WERI-Rb-1 (cell line): ENCODE measurements at places on chromosomes 6 and 20.

GRCh38 chr20:24533449-24533848 is 64.0 kb downstream of the SYNDIG1 start:
- no peak for DNase-seq

DNA sequence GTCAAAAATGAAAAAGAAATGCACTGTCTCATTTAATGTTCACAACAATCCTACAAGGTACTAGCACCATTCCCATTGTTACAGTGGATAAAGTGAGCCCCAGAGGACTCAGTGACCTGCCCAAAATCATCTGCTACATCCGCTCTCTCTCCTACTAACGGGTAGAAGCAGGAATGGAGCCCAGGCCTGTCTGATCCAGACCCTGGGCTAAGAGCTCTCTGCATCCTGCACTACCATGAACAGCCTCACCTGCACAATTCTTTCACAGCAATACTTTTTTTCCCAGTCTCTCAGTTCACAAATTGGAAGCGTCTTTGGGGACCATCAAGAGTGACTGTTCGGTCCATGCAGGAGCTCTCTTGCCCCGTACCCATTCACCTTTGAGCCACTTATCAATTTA is 31.2 kb downstream of the ATP9A start:
- no peak for DNase-seq

GRCh38 chr20:37329481-37330165 is 16.3 kb upstream of the SRC start:
- no peak for DNase-seq

DNA sequence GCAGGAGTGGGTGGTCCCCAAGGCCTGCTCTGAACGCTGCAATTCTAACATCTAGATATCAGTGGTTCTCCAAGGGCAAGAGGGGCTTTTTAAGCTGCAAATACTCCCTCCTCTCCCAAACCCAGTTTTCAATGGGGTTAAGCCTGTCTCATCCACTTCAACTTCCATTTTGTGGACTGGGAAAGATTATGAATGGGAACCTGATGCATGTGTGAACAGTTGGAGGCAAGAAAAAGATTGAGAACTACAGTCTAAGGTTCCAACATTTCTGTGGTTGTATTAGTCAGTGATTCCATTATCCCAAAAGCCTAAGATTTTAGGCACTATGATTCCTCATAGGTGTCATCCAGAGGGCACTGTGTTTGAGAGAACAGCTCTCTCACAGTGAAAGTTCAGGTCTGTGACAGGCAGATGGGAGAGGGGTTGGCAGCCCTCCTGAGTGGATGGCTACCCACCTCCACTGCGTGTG is 53.7 kb downstream of the HNF4A start:
- no peak for DNase-seq

GRCh38 chr6:11346516-11346915 is 114.0 kb upstream of the NEDD9 start:
- no peak for DNase-seq

DNA sequence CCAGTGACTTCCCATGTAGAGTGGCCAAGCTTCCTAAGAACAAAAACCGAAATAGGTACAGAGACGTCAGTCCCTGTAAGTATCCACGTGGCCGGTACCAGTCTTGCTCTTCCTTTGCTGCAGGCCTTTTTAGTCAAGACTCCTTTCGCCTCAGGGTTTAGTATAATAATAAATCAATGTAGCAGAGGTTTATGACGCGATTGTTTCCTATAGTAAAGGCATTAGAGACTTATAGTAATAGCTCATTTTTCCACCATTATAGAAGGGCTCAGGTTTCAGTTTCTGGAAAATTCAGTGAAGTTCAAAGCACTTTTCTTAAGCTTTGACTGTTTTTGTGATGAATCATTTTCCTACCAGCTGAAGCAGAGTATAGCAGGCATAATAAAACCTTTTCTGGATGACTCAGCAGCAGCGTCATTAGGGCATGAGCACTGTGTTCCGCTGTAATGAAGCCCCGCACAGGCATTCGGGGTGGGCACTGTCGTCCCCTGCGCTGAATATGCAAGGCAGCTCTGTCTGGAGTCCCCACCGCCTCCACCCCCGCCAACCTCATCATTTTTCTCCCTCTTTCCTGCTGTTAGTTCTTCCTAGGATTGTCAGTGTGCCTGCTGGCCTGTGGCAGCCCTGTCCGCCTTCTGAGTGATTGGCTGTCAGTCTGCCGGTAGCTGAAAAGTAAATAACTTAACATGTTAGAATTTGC is 51.3 kb downstream of the PTPN1 start:
- no peak for DNase-seq

- DNase-seq, result no peak
These were observed 12.4 kb upstream of the GTSF1L start for GRCh38 chr20:43739148-43739749.

GRCh38 chr6:70838907-70839285 is 118.0 kb downstream of the B3GAT2 start:
- no peak for DNase-seq

DNA sequence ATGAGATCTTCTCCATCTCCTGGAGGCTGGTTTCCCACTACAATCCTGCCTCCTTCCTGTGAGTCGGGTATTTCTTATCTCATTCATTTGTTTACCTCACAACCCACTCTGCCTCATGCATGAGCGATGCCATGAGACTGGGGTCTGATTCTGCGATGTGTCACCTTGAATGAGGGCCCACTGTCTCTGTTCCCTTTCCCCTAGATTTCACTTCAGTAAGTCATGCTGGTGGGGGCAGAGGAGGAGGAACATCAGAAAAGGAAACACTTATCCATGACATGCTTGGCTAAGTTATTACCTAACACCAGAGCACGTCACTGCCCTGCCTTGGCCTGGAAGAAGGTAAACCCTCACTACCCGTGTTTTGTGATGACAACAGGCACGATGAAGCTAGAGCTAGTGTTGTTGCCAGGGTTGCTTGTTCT is 337.4 kb upstream of the PRDM1 start:
- DNase-seq, result no peak

DNA sequence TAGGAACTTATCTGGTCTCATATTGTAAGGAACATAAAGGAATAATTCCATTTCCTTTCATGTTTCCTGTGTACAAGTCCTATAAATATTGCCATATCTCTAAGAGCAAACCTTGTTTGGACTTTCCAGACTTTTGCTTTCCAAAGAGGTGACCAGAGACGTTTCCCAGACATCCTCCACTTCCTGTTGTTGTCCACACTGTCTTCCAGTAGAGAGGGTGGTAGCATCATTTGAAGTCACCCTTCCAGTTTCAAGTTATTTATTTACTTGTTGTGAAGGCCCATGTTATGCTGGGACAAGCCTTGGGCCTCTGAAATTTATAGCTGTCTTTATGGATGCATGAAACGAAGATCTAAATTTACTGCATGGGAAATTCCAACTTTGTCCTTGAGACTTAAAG is 10.6 kb upstream of the TGM3 start:
- no peak for DNase-seq

- no peak for DNase-seq
These were observed 401.2 kb upstream of the MANEA start for GRCh38 chr6:95175927-95176675.

DNA sequence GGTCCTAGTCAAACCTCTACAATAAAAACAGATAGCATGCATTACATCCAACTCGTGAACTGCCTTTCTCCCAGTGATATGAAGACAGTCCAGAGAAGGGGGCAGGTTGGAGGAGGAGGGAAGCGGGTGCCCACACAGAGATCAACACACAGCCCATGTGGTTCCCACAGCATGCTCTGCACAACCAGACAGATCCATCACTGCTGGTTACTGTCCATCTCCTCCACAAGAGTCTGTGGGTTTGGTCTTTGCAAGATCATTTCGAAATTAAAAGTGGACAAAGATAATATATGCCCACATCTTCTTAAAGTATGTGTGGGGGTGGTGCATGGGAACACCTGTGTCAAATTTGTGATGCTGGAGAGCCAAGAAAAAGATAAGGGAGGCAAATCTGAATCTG is 215.5 kb downstream of the GMDS start:
- DNase-seq, result no peak

GRCh38 chr6:24425091-24425490 is 22.4 kb downstream of the MRS2 start:
- no peak for DNase-seq

GRCh38 chr6:159390381-159390780 is 221.2 kb downstream of the FNDC1 start:
- DNase-seq, result no peak

GRCh38 chr6:109031416-109031815 is 63.2 kb downstream of the SESN1 start:
- DNase-seq, result no peak

DNA sequence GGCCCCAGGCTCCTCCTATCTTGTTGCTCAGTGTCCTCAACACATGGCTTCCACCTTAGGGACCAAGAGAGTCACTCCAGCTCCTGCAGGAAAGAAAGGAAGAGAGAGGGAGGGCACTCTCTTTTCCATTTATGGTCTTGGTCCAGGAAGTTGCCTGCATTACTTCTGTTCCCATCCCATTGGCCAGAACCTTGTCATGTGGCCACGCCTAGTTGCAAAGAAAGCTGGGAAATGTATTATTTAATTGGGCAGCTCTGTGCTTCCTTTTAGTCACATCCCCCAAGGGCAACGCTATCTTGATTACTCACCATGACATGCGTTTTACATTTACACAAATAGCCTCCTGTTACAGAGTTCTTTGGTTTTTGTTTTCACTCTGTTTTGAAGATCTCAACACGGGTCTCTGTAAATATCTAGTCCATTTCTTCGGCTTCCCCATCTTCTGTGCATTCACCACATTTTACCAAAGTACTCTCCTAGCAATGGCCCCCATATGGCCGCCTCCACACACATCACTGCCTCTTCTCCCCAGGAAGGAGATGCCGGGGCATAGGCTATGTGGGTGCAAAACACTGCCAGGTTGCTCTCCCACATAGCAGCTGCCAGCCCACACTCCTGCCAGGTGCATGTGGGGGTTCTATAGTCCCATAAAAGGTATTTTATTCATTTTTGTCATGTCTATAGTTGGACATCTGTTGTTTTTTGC is 35.7 kb upstream of the ZMYND8 start:
- DNase-seq, result no peak

DNA sequence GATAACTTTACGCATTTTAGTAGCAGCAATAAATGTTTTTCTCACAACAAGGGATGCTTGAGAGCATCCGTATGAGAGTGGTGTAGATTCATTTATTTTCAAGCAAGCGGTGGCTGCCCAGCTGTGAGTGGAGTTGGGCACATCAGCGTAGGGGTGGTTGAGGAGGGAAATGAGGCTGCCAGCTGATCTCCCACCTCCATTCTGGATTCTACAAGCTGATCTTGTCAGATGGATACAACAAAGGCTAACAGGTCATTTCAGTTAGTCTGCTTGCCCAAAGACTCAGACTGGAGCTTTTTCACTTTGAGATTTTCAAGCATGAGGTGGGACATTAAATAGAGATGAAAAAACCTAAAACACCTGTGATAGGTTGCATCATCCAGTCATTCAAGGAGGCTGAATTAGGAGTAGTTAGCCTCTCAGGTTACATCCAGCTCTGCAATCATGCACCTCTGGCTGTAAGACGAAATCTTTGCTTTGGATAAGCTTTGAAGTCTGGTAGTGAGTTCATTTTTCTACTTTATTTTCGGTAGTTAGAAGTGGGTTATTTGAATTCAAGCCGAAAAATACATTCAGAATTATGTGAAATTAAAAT is 1.9 kb upstream of the BACH2 start:
- no peak for DNase-seq

DNA sequence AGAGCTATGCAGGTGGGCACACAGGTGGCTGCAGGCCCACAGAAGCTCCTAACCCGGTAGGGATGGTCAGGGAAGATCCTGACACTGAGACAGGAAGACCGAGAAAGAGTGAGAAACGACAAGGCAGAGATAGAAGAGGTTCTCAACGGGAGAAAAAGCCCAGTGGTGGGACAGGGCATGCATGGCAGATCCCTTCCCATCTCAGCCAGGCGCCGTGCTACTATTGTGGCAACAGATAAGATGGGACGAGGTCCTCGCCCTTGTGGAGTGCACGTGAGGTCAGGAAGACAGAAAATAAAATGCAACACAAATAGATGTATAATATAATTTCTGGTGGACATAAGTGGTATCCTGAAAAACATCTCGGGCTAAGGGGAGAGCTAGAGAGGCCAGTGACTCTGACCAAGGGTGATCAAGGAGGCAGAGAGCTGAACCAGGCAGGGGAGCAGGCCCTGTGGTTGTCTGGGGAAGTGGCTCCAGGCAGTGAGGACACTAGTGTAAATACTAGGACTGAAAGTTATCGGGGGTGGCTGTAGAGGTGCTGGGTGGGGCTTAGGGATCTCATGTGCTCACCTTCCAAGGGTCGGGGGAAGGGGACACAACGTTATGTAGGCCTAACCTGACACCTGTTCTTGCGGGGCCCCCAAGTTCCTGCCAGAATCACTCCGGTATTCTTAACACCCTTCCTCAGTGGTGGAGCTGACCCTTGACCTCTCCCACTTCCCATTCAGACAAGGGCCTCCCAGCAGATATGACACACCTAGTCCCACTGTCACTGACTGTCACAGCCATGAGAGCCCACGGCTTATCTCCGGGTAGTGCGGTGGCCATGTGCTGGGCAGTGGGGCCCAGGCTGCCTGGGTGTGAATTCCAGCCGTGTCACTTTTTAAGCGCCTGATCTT is 1.0 kb downstream of the SRXN1 start:
- no peak for DNase-seq

DNA sequence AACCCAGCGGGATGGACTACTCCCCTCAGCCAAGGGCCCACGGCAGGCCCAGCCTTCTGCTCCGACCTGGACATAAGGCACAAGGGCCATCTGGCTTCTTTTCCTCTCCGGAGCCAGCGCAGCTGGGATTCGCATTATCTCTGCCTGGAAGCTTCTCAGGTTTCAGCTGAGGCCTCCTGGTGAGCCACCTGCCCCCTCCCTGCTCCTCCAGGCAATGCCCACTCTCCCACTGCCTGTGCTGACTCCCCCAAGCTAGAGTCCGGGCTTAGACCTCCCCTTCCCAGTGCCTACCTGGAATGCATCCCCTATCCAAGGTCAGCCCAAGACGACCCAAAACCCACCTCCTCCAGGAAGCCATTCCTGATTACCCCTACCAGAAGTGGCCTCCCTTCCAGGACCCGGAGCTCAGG is 60.7 kb downstream of the EZR start:
- peak; percentile 98 for DNase-seq

DNA sequence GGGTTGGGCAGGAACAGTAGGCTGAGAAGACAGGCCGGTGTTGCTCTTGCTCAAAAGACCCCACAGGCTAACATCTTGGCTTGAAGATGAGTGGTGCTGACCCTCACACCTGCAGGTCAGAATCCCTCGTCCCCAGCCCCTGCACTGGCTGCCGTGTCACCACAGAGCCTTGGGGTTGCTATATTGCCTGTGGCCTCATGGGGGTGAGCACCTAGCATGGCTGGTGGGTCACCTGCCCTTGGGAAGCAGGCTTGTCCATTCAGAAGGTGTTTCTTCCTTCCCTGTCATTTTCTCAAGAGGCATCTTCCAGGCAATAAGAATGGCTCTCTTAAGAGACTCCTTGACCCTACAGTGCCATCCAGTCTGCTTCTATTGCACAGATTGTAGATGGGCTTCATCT is 7.7 kb downstream of the SLC22A16 start:
- no peak for DNase-seq
